ENCODE measurements at places on chromosomes 16 and 17.
A peak's percentile ranks its signal among the peaks of the same experiment; 100 is the strongest.

GRCh38 chr16:24553983-24554382, 14.6 kb downstream of the RBBP6 start:
- no peak for DNase-seq

- no peak for DNase-seq
Observed at GRCh38 chr17:74161503-74161875, 42.0 kb upstream of the RPL38 start.

GRCh38 chr16:63195336-63195735, 1159.1 kb upstream of the CDH8 start:
- DNase-seq = no peak

DNA sequence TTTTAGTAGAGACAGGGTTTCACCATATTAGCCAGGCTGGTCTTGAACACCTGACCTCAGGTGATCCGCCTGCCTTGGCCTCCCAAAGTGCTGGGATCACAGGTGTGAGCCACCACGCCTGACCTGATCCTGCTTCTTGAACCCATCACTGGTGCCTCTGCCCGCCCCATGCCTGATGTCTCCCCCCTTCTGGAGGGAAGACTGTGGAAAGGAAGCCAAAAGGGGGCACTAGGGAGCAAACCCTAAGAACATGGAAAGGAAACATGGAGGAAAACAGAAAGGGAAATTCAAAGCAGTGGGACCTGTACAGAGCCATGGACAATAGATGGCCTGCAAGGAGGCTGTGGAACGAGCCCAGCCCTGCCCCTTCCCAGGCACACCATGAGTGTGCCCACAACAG, 31.1 kb upstream of the FASN start:
- no peak for DNase-seq

- no peak for DNase-seq
Observed at GRCh38 chr17:489758-490329, 137.2 kb upstream of the RPH3AL start.

- peak; percentile 73 for DNase-seq
Observed at GRCh38 chr17:72479113-72479512, 358.3 kb downstream of the SOX9 start.

DNA sequence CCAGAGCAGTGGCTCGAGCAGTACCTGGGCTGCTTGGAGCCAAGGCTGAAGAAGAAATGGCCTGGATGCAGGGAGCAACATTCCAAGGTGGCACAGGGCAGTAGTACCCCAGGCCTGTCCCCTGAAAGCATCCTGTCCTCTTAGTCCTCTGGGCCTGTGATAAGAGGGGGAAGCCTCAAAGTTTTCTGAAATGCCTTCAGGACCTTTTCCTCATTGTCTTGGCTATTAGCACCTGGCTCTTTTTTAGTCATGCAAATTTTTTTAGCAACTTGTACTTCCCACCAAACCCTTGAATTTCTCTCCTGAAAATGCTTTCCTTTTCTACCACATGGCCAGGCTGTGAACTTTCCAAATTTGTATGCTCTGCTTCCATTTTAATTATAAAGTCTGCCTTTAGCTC, 148.9 kb downstream of the HS3ST2 start:
- DNase-seq = no peak

Data from NCI-H2171 treated with DMSO at 0.1 percent for 48 hours (cell line).